ENCODE measurements at places on chromosomes 3 and 15.

DNA sequence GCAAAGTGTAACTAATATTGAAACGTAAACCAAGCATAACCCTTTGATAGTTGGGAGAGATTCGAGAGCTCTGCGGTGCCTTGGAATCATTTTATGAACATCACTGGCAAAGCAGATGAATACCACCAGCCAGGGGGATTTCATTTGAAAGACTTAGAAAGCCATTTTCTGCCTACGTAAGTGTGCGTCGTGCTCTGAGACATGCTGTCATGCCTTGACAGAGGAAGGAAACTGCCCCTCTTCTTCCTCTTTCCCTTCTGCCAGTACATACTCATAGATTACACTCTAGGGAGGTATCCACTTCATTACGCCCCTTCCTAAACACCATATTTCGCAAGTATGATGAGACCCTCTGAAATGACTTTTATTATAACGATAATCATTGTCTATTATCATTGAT, 3.3 kb upstream of the MTHFS start:
- no peak for DNase-seq

- DNase-seq = no peak
These were observed 4.8 kb upstream of the HCLS1 start for GRCh38 chr3:121665488-121665887.

- no peak for DNase-seq
These were observed 21.7 kb downstream of the ARL14 start for GRCh38 chr3:160698599-160699195.

DNA sequence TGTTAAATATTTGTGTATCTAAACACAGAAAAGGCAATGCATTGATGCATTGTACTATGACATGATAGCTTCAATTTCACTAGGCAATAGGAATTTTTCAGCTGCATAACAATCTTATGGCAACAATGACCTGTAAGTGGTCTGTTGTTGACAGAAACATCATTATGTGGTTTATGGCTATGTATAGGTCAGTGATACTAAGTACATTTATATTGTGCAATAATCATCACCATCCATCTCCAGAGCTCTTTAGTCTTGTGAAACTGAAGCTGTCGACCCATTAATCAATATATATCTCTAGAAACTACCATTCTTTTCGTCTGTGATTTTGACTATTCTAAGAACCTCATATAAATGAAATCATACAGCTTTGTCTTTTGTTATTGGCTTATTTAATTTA, 200.1 kb upstream of the ZNF717 start:
- DNase-seq = no peak

- no peak for DNase-seq
These were observed 127.6 kb upstream of the LPP start for GRCh38 chr3:188026191-188026968.

DNA sequence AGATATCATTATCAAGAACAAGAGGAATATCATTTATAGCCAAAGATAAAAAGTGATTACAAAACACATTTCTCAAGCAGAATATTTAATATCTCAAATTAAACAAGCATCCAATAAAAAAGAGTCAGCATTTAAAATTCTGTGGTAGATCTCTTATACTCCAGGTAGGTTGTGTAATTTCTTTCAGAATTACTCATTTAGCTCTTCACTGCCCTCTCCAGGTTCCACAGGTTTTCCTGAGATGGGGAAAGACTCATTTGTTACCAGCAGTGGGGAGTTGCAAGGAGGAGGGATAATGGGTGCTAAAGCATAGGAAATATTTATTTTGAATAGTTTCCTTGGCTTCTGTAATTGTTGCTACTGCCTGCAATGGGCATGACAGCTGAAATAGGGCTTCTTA, 83.1 kb upstream of the RASGRP1 start:
- no peak for DNase-seq

GRCh38 chr3:15553749-15554148, 32.2 kb upstream of the COLQ start:
- DNase-seq = no peak

DNA sequence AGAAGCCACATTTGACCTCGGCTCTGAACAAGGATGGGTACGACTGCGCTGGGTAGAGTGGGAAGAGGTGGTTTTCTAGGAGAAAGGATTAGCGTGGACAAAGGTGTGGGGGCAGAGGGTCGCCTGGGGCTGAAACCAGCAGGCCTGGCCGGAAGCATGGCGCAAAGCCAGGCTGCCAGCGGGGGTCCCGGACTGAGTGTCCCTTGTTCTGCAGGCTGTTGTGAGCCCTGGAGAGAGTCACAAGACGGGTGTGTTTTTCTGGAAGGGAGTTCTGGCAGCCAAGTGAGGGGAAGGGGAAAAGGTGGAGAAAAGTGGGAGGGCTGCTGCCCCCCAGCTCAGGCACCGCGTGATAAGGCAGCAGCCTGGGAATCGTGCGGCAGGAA, 98.5 kb upstream of the MEF2A start:
- no peak for DNase-seq

GRCh38 chr3:40768536-40768935, 243.8 kb downstream of the ZNF621 start:
- DNase-seq = no peak

GRCh38 chr15:28904541-28905315, 19.0 kb downstream of the APBA2 start:
- peak; percentile 46 for DNase-seq

- no peak for DNase-seq
These were observed 10.0 kb downstream of the WWTR1 start for GRCh38 chr3:149647812-149648211.

GRCh38 chr3:146504498-146505197, 35.3 kb upstream of the PLSCR2 start:
- no peak for DNase-seq

GRCh38 chr3:192842138-192842537, 75.5 kb downstream of the MB21D2 start:
- DNase-seq = no peak

GRCh38 chr3:131110087-131110486, 83.4 kb downstream of the NEK11 start:
- DNase-seq = no peak

DNA sequence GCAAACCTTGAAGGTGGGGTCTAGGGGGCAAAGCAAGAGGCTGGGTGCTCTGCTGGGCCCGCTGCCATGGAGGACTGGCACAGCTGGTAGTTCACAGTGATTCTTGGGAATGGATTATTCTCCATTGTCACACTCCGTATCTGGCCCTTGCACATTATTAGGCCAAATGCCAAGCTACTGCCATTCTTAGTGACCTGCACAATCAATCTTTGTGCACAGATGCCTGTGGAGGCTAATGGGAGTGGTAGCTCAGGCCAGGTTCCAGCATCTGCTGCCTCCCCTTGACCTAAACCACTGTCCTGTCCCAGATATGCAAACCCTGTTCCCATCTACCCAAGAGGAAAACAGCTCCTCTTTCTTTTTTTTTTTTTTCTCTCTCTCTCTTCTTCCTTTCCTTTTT, 67.5 kb downstream of the TIPARP start:
- DNase-seq = no peak

- no peak for DNase-seq
These were observed 33.3 kb downstream of the CCNB2 start for GRCh38 chr15:59138243-59138642.

DNA sequence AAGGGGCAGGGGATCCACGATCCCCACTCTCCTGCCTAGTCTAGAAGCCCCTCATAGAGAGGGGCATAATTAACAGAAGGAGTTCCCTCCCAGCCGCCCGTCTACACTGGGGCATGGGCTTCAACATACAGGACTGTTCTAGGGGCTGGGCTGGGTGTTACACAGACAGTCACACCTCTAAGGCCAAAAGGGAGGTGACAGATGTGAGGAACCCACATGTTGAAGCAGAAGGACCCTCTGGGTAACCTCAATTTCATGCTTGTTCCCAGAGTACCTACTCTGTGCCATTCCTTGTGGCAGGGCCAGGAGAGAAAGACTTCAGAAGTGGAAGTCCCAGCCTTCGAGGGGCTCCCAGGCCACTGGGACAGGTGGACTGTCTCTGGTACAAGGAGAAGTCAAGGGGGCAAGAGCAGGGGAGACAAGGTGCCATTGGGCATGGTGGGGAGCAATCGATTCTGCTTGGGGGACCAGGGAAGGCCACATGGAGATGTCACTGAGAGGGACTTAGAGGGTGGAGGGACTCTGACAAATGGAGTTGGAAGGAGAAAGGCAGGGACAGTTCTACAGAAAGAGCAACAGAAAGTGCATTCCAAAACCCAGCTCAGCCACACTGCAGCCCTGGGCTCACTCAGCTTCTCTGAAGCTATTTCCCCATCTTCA, 71.3 kb downstream of the CPN2 start:
- no peak for DNase-seq

- no peak for DNase-seq
These were observed 3.9 kb upstream of the RNU6-1 start for GRCh38 chr15:67843571-67844387.

DNA sequence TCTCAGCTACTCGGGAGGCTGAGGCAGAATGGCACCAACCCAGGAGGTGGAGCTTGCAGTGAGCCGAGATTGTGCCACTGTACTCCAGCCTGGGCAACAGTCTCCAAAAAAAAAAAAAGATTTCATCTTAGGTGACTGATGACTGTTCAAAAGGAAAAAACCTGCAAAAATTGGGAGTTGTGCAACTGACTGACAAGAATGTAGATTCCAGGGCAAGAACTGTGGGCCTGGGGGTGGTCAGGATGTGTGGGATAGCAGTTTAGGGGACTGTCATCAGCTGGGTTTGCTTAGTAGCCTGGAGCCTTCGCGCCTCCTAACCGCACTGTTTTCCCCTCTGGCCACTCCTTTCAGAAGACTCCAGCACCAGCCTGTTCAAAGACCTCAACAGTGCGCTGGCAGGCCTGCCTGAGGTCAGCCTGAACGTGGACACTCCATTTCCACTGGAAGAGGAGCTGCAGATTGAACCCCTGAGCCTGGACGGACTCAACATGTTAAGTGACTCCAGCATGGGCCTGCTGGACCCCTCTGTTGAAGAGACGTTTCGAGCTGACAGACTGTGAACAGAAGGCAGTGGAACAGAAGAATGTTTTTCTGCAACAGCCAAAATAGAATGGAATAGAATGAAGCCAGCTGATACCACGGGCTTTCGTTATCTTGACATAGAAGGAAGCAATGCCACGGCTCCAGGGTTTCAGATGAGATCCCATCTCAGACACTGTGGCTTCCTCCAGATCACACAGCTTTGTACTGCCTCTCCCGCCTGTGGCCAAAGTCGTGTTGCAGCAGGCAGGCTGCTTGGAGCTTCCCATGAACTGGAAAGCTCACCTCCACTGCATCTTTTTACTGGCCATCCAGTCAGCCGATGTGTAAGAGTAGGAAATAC, 75.3 kb upstream of the BLM start:
- DNase-seq = no peak

- DNase-seq = no peak
These were observed 173.6 kb downstream of the KLHL25 start for GRCh38 chr15:85621094-85621493.

DNA sequence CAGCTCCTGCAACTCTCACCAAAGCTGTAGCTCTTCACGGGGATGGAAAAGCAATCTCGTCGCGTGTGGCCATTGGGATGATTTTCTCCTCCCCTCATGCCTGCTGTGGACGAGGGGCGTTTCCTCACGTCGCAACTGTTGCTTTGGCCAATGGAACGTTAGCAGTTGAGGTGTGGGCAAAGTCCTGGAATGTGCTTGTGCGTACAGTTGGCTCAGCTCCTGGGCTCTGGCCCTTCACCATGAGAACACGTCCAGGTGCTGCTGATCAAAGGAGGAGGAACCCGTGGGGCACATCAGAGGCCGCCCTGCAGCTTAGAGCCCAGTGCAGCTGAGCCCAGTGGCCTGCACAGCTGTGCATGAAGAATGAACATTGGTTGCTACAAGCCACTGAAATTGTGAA, 186.1 kb downstream of the TJP1 start:
- no peak for DNase-seq

- DNase-seq = no peak
These were observed 43.1 kb downstream of the AMOTL2 start for GRCh38 chr3:134330883-134331810.

GRCh38 chr3:13281507-13282357, 138.4 kb downstream of the NUP210 start:
- DNase-seq = no peak

- no peak for DNase-seq
These were observed 284.2 kb upstream of the TPM1 start for GRCh38 chr15:62758126-62758951.

- no peak for DNase-seq
These were observed 101.2 kb downstream of the RFTN1 start for GRCh38 chr3:16412192-16412800.

DNA sequence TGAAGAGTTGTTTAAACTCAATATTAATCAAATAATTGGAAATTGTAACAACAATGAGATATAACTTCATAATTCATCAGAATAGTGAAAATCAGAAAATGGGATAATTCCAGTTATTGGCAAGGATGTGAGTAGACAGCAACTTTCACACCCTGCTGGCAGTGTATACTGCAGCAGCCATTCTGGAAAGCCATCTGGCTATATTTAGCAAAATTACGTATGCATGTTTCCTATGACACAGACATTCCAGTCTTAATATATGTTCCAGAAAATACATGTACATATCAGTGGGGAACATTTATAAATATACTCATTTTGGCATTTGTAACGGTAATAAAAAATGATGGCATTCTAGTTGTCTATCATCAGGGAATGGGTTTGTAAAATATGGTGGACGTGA, 564.1 kb downstream of the GBE1 start:
- DNase-seq = no peak

GRCh38 chr3:107986505-107986904, 104.3 kb downstream of the CD47 start:
- no peak for DNase-seq

DNA sequence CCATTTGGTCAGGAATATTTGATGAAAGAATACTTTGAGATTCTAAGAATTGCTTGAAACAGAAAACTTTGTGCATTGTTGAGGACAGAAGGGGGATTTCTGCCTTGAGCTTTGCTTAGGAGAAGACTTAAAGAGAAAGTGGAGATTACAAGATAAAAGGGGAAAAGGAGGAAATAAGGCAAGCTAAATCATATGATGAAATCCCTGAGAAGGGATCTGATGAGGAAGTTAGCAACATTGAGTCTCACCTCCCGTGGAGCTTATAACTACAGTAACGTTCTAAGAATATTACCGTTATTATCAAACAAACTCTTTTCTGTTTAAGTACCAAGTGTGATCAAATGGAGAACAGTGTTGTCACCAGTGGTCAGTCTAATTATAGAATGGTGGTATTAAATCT, 414.7 kb upstream of the NAALADL2 start:
- DNase-seq = no peak
